RWPE2 (cell line): ENCODE measurements at places on chromosomes 1 and 21.

- no peak for DNase-seq
These were observed 8.0 kb downstream of the DDI2 start for GRCh38 chr1:15625056-15625917.

DNA sequence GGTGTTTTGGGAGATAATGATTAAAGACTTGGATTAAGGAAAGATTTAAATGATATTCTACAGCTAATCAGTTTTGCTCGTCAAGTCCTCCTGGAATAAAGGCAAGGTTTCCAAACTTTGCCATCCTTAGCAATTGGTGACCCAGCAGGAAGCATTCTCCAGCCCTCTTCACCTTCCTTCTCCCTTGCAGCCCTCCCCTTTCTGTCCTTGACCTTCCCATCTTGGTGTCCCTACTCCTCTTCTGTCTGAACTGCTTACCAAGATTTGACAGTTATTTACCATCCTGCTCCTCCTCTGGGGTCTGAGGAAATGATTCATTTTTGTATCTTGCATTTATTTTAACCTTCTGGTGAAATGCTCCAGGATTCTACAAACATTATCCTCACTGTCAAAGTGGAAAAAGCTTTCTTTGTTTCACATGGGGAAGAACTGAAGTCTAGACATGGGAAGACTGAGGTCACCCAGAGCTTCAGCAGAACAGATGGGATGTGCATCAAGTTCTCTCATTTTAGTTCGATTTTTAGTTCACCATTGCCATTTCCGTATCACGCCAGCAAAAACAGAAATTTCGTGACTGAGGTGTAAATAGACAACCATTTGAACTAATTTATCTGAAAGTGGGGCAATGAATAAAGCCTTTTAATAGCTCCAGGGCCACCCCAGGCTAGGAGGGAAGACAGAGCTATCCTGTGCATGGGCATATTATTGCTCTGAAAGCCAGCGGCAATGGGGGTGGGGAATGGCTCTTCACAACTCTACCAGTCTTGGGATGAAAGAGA lies 504.4 kb upstream of the PLXNA2 start:
- no peak for DNase-seq

GRCh38 chr1:151309811-151310323 lies 17.3 kb downstream of the PI4KB start:
- DNase-seq: no peak

DNA sequence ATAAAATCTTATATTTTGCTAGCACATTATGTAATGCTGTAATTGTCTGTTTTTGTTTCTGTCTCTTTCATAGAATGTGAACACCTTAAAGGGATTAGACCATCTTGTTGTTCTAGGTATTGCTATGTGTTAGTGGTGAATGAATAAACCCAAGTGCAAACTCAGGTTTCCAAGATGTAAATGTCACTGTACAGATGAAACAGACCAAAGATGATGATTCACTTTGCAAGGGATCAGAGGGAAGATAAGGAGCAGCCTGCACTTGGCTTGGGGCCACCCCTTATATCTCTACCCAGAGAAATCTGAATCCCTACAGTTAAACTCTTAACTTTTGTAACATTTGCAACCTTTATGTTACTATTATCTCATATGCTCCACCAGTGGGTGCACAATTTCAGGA lies 25.4 kb downstream of the UROD start:
- DNase-seq: no peak

DNA sequence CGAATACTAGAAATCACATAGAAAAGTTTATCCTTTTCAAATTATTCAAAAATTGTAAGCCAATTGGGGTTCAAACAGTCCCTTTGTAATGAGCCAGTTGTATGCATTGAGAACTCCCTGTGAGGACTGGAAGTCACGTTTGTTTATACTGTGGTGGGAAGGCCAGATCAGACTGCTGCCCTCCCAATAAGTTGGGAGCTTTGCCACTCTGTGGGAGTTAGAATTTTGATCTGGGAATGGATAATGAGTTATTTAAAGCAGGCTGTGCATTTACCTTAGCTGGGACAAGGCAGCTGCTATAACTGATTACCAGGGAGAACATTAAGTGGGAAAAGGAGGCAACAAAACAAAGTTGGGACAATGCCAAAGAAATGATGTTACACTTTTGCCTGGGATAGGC lies 178.8 kb downstream of the SDCCAG8 start:
- no peak for DNase-seq

DNA sequence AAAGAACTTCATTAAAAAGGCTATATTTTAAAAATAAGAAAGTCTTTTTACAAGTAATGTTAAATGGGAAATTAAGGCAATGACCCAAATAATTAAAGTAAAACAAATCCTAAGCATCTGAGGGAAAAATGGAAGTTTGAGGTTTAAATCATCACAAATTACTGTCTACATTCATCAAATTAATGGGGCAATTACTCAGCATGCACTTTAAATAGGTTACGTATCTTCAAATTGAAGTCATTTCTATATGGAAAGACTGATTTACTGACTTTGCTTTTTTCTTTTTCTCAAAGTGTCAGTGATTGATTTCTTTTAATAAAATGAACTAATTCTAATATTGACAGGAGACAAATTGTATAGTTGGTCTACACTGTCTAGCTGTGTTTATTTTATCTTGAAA lies 1452.3 kb downstream of the NCAM2 start:
- no peak for DNase-seq

GRCh38 chr1:191643060-191643459 lies 515.2 kb upstream of the RGS18 start:
- no peak for DNase-seq

DNA sequence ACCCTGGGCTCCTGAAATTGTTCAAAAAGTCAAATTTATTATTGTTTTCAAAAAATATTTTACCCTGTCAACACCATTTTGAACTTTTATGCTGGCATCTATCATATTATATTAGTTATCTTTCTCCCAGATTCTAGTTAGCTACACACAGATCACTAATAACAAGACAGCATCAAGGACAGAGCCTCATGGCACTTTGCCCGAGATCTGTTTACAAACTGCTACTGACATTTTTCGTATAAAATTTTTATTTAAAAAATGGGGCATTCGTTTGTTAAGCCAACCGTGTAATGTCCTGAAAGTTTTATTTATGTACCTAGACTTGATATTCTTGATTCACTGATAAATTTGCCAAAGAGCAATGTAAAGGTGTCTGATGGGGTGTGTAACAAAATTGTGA lies 78.1 kb downstream of the PLPPR5 start:
- no peak for DNase-seq

DNA sequence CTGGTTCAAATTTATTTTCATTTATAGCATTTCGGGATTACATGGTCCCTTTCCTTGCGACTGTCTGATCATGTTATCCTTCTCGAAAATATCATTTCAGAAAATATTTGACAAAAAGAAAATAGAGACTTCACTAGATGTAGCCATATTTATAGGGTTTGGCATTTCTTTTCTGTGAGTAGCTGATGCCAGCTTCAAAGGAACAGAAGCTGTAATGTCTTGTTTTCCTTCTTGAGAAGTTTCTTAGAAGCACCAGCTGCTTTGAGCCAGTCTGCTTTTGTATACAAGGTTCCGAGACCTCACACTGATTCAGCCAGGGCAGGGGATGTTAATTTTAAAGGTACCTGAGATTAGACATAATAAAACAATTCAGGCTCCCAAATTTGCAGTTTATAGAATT lies 248.2 kb downstream of the ZNF648 start:
- no peak for DNase-seq

- no peak for DNase-seq
These were observed 796.2 kb downstream of the PLA2G4A start for GRCh38 chr1:187624812-187625545.

DNA sequence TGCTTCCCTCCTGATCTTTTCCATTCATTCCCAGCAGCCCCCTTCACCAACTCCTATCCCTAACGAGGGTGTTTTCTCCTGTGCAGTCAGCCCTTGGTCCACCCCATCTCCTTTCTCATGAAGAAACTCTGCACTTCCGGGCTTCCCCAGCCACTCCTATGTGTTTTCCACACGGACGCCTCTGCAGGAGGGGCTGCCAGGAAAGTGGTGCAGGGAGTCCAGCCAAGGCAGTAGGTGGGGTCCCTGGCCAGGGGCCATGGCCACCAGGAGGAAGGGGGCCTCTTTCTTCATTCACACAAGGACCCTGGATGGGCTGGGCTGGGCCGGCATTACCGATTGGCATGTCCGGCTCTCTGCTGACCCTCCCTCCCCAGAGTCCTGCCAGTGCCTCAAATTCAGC lies 72.8 kb upstream of the EFHD2 start:
- no peak for DNase-seq

DNA sequence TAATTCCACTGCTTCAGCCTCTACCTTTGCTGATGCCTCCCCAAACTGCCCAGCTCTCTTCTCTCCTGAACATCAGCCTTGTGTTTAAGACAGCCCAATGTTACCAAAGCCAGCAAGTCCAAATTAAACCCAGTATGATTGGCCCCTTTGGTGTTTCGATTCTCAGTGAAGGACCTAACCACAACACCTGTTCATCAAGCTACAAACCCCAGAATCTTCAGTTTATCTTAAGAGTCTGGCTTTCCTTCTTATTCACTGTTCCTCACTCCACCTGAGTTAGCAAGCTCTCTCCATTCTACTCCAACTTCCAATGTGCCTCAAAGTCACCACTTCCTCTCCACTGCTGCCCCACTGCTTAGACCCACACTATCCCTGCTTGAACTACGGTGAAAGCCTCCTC lies 25.5 kb upstream of the ITPKB start:
- DNase-seq: no peak

DNA sequence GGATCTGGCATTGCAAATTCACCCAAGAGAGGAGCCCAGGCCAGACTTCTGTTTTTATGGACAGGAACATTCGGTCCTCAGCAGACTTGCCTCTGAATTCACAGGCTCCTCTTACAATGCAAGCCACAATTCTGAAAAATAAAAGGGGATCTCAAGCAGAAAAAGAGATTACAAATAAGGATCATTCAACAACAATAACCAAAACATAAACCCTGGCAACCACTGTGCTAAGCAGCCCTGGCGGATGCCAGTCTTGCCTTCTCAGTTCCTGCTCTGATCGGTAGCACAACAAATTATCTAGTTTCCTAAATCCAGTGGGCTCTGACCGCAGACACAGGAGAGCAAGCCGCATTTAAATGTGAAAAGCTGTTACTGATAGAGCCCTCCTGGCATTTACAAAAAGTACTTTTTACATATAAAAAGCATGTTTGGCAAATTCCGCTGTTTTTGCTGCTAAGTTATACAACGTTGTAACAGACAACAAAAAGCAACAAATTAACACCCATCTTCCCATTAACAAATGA lies 123.4 kb upstream of the FOXD3 start:
- DNase-seq: no peak

DNA sequence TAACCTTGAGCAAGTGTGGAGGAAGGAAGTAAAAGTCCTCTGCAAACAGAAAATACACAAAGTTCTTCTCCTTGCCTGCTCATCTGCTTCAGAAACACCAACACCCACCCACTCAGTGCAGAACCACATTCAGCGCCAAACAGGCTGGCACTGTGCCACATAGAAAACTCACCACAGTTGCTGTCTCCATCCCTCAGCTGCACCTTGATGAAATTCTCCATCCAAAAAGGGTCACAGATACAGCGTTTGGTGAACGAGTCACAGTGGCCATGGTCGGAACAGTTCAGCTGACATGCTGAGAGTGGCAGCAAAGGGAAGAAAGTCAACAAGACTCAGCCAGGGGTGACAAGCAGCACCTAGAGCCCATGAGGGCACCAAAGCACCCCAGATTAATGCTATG lies 114.5 kb downstream of the KIAA0319L start:
- no peak for DNase-seq

GRCh38 chr1:229769006-229769405 lies 143.0 kb downstream of the URB2 start:
- no peak for DNase-seq

DNA sequence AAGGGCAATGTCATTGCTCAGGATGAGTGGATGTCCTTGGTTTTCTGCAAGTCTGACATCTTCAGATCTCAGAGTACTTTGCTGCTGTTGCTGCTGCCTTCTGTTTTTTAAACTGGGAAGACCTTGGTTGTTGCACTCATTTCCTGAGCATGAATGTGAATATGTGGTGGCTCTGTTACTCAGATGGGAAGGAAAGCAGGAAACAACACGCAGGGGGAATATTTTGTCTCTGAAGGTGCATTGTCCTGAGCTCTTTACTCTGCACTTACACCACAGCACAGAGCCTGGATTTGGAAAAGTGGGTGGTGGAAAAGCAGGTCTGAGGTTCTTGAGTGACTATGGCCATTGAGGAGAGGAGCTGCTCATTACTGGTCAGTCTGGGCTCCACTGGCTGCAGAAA lies 36.3 kb downstream of the PTGFRN start:
- DNase-seq: no peak

DNA sequence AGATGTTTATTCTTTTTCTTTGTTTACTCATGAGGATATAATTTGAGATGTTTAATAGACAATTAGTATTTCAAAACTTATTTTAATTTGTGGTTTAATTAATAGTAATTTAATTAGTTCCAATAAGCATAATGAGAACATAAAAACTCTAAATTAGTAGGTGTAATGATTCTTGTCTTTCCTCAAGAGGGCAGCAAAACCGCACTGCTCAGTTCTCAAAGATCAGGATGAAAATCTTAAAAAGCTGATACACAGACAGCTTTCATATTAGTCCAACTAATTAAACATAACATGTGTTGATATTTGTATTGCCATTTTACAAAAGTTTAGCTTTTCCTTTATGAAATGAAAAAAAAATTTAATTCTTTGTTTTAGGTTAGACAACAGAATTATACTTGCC lies 106.7 kb upstream of the C21orf91 start:
- DNase-seq: no peak

GRCh38 chr1:93821423-93822144 lies 57.4 kb downstream of the DNTTIP2 start:
- no peak for DNase-seq

GRCh38 chr1:219784660-219785381 lies 143.5 kb downstream of the SLC30A10 start:
- no peak for DNase-seq

DNA sequence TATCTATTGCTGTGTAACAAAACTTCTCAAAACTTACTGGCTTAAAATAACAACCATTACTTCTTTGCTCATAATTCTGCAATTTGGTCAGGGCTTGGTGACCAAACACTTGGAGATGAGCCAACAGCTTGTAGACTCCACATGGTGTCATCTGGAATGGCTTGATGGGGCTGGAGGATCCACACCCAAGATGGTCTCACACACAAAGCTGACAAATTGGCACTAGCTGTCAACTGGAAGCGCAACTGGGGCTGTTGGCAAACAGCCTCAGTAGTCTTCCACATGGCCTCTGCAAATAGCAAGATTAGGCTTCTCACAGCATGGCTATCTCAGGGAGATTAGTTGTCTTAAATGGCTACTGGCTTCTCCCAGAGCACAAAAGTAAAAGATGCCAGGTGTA lies 27.1 kb upstream of the MTF2 start:
- DNase-seq: no peak

DNA sequence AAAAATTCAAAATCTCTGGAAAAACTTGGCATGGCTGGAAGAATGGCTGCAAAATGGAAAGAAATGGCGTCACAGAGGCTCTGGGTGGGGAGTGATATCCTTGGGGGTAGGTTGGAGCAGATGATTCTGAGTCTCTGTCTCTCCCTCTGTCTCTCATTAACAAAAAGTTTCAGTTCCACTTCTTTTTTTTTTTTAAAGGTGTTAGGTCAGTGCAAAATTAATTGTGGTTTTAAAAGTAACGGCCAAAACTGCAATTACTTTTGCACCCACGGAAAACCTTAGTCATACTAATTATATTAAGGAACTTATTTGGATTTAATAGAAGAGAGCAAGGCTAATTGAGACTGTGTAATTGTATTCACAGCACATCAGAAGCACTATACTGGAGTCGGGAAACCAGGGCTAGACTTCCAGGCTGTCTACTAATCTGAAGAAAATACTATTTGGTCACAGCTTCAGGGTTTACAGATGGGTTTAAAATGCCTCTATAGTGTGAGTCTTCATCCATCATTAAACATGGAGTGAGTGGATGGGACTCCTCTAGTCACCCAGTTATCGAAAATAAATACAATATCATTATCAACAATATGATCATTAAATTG lies 289.1 kb upstream of the PLD5 start:
- DNase-seq: no peak
